ENCODE measurements at places on chromosomes 13 and 19. TPM values are rescaled to one million over a fixed set of nuclear protein-coding genes. Genes with fewer than 3 reads are reported as not detected.

NLRP11 gene
- total RNA-seq, result not detected

PRRG2 gene
- total RNA-seq, result 1.6 TPM

CRLF1 gene
- not detected for total RNA-seq

DIRAS1 gene
- 3.1 TPM for total RNA-seq

CLIP3 gene
- total RNA-seq, result 14.0 TPM

CGB3 gene
- not detected for total RNA-seq

RNF225 gene
- 0.68 TPM for total RNA-seq
